Activated naive CD8-positive, alpha-beta T cell treated with anti-CD3 and anti-CD28 coated beads for 36 hours (primary cell): ENCODE measurements at places on chromosomes 4 and X. TPM values are rescaled to one million over a fixed set of nuclear protein-coding genes. Genes with fewer than 3 reads are reported as not detected.

GRCh38 chrX:108169768-108170167 lies 78.2 kb downstream of the ATG4A start:
- DNase-seq, result no peak
- H3K27me3 ChIP-seq, result no peaks in the 10 kb centered on the region
- no peaks in the 10 kb centered on the region for H3K36me3 ChIP-seq
- H3K27ac ChIP-seq, result no peak overlapping the region
- H3K4me3 ChIP-seq, result no peak overlapping the region
- H3K4me1 ChIP-seq, result no peaks in the 10 kb centered on the region

GRCh38 chr4:148442832-148443511 lies 758 bp upstream of the NR3C2 start:
- H3K27me3 ChIP-seq, result no peaks in the 10 kb centered on the region
- peaks cover 45% of the 10 kb centered on the region for H3K4me1 ChIP-seq
- H3K4me3 ChIP-seq, result peak overlapping the region; percentile 98
- H3K36me3 ChIP-seq, result no peaks in the 10 kb centered on the region

- no peak overlapping the region for H3K4me3 ChIP-seq
- H3K36me3 ChIP-seq, result no peaks in the 10 kb centered on the region
- no peaks in the 10 kb centered on the region for H3K4me1 ChIP-seq
Measured at GRCh38 chr4:16838226-16838875, 60.1 kb downstream of the LDB2 start.

GRCh38 chr4:76201276-76201675 lies 12.3 kb downstream of the SCARB2 start:
- H3K4me1 ChIP-seq, result peaks cover 40% of the 10 kb centered on the region
- no peak overlapping the region for H3K27ac ChIP-seq
- DNase-seq, result no peak
- no peaks in the 10 kb centered on the region for H3K36me3 ChIP-seq

- no peaks in the 10 kb centered on the region for H3K4me1 ChIP-seq
- no peak overlapping the region for H3K4me3 ChIP-seq
- no peaks in the 10 kb centered on the region for H3K36me3 ChIP-seq
- no peaks in the 10 kb centered on the region for H3K27me3 ChIP-seq
- no peak overlapping the region for H3K27ac ChIP-seq
Measured at GRCh38 chr4:63728480-63729177, 680.6 kb downstream of the TECRL start.

GRCh38 chr4:98110214-98110613 lies 33.1 kb downstream of the STPG2 start:
- H3K4me3 ChIP-seq, result no peak overlapping the region
- H3K27ac ChIP-seq, result no peak overlapping the region
- peaks cover 6% of the 10 kb centered on the region for H3K27me3 ChIP-seq
- no peaks in the 10 kb centered on the region for H3K36me3 ChIP-seq
- no peak for DNase-seq

DNA sequence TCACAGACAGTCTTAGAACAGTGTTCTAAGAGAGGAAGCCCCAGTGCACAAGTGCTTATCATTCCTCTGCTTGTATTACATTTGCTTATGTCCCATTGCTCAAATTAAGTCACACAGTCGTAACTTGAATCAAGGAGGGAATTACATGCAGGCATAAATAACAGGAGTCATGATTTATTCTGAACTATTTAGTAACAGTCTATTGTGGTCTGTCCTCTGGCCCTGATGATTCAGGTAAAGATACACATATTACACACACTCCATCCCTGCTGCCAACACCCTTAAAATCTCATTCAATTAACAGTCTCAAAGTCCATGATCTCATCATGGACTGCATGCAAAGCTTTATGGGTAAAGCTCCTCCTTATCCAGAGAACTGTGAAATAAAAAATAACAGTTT lies 60.1 kb downstream of the GRIA2 start:
- H3K4me1 ChIP-seq, result no peaks in the 10 kb centered on the region
- DNase-seq, result no peak
- no peaks in the 10 kb centered on the region for H3K27me3 ChIP-seq

DNA sequence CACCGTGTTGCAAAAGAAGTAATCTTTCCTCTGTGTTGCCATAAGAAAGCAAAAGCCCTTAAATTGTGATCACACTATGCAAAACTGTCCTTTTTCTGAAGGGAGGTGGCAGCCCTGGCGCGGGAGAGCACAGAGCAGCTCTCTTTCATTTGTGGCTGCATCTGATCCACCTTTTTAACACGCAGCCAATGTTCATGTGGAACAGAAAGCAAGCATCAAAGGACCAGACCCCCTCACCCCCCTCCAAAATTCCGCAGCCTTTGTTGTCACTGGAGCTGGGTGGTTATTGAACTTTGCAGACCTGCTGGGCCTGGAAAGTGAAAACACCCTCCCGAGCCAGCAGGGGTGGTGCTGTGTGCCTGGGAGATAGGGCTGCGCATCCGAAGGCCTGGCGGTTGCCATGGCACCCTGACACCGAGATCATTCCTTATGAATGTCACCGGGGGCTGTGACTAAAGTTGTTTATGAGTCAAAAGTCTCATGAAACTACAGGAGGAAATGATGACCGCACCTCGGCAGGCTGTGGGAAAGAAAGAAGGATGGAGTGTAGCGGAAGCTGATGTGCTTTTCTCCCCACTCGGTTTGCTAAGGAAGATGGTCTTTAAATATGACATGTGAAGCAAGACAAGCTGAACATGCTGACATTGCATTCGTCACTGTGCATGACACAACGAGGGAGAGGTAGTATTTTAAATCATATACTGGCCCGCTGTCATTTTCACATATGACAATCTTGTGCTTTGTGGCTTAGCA lies 367.4 kb downstream of the UNC5C start:
- peaks cover 2% of the 10 kb centered on the region for H3K4me1 ChIP-seq
- no peak overlapping the region for H3K4me3 ChIP-seq
- no peaks in the 10 kb centered on the region for H3K27me3 ChIP-seq
- H3K36me3 ChIP-seq, result no peaks in the 10 kb centered on the region
- H3K27ac ChIP-seq, result no peak overlapping the region

- no peak for DNase-seq
- peaks cover 28% of the 10 kb centered on the region for H3K4me1 ChIP-seq
- H3K4me3 ChIP-seq, result peak overlapping the region; percentile 15
- peaks cover 57% of the 10 kb centered on the region for H3K27me3 ChIP-seq
- no peaks in the 10 kb centered on the region for H3K36me3 ChIP-seq
Measured at GRCh38 chr4:4866124-4866865, 6.8 kb downstream of the MSX1 start.

- H3K4me3 ChIP-seq, result no peak overlapping the region
- no peaks in the 10 kb centered on the region for H3K4me1 ChIP-seq
- H3K27ac ChIP-seq, result no peak overlapping the region
Measured at GRCh38 chrX:568311-568710, 62.3 kb upstream of the SHOX start.

DNA sequence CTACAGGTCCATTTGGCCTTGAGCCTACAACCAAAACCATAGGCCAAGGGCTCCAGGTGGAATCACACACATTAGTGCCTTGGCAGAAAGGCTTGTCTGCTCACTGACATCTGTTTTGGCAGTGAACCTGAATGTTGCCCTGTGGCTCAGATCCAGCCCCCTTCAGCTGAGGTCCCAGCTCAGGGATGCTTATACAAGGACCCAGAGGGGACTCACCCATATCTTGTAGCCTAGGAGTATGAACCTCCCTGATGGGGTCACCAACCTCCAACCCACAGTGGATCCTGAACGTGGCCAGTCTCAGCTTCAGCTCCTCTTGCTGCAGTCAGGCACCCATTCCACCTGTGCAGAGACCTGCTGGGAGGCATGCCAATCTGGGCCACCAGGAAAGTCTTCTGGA lies 50.8 kb upstream of the HMX1 start:
- H3K27me3 ChIP-seq, result peaks cover 33% of the 10 kb centered on the region
- no peaks in the 10 kb centered on the region for H3K4me1 ChIP-seq
- H3K27ac ChIP-seq, result no peak overlapping the region
- DNase-seq, result no peak
- no peaks in the 10 kb centered on the region for H3K36me3 ChIP-seq

DNA sequence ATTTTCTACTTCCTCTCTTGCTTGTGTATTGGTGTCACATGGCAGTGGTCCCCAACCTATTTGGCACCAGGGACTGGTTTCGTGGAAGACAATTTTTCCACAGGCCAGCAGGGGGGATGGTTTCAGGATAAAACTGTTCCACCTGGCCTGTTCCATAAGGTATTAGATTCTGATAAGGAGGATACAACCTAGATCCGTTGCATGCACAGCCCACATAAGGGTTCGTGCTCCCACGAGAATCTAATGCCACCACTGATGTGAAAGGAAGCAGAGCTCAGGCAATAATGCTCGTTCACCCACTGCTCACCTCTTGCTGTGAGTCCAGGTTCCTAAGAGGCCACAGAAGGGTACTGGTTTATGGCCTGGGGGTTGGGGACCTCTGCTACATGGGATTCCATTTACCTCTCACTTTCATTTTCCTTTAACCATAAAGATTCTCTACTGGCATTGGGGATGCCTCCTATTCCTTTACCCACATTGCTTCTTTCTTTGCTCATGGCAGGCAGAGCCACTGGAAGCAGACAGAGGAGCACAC lies 38.1 kb downstream of the SEC31A start:
- peaks cover 6% of the 10 kb centered on the region for H3K4me1 ChIP-seq
- H3K27me3 ChIP-seq, result no peaks in the 10 kb centered on the region
- H3K27ac ChIP-seq, result no peak overlapping the region
- no peak for DNase-seq
- peaks cover 26% of the 10 kb centered on the region for H3K36me3 ChIP-seq

GRCh38 chr4:87950493-87950892 lies 25.0 kb upstream of the SPP1 start:
- H3K4me3 ChIP-seq, result no peak overlapping the region
- H3K27me3 ChIP-seq, result no peaks in the 10 kb centered on the region
- no peaks in the 10 kb centered on the region for H3K36me3 ChIP-seq
- H3K4me1 ChIP-seq, result no peaks in the 10 kb centered on the region
- H3K27ac ChIP-seq, result no peak overlapping the region

DNA sequence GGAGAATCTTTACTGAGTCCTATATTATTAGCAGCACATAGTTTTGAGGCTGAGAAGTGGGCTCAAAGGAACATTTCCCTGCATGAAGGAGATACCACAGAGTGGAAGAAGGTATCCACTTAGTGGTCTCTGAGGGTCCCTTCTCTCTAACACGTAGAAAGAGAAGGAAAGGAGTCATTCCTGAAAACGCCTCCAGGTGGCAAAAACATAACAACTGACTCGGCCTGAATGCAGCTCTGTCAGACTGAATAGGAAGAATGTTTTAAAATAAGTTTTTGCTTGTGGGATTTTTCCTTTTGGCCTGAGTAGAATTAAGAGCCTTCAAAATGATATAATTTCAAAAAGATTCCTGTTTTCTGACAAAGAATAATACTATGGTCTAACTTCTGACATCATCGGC lies 23.3 kb downstream of the RPGR start:
- no peak overlapping the region for H3K4me3 ChIP-seq
- H3K36me3 ChIP-seq, result no peaks in the 10 kb centered on the region

DNA sequence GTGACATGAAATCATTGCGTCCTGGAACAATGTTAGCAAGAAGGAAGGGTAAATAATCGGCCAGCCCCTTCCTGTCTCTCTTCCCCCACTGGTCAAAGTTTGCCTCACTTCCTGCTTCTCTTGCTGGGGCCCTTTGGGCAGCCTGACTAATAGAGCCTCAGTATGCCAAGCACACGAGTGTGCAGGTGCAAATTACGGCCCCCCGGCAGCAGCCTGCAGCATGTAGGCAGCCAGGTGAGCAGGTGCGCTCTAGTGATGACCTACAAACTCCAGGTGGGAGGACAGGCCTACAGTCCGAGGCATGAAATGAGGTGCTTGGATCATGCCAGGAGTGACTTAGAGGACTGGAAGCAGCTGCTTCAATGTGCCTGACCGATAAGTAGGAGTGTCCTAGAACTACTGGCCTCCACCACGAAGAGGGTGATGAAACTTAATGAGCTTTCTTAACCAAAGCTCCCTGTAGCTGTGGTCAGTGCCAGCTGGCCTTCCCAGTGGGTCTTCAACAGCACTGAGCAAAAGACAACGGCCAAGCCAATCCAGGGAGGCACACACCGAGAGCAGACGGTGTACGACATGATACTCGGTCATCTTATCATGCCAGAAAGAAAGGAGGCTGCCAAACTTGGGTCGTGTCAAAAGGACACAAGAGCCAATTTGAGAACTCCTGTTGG lies 26.1 kb upstream of the FAT1 start:
- no peak overlapping the region for H3K4me3 ChIP-seq
- no peak overlapping the region for H3K27ac ChIP-seq
- H3K4me1 ChIP-seq, result no peaks in the 10 kb centered on the region
- no peaks in the 10 kb centered on the region for H3K36me3 ChIP-seq

DNA sequence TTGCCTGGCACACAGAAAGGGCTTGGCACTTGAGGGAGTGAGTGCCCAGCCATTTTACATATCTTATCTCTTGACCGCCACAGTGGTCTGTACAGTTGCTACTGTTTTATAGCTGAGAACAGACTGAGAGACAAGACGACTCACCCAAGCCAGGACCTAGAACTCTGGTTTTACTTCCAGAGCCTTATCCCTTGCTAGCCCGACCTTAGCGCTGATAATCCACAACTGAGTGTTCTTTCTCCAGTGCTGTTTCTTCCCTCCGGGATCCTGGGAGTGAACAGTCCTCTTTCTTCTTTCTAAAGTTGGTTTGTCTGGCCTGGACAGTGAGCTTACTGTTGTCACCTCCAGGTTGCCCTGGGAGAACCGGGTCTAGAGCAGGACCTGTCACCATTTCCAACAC lies 52.5 kb upstream of the TADA2B start:
- no peak overlapping the region for H3K27ac ChIP-seq
- H3K36me3 ChIP-seq, result peaks cover 3% of the 10 kb centered on the region
- no peaks in the 10 kb centered on the region for H3K27me3 ChIP-seq
- no peak for DNase-seq
- peaks cover 54% of the 10 kb centered on the region for H3K4me1 ChIP-seq
- H3K4me3 ChIP-seq, result no peak overlapping the region

DNA sequence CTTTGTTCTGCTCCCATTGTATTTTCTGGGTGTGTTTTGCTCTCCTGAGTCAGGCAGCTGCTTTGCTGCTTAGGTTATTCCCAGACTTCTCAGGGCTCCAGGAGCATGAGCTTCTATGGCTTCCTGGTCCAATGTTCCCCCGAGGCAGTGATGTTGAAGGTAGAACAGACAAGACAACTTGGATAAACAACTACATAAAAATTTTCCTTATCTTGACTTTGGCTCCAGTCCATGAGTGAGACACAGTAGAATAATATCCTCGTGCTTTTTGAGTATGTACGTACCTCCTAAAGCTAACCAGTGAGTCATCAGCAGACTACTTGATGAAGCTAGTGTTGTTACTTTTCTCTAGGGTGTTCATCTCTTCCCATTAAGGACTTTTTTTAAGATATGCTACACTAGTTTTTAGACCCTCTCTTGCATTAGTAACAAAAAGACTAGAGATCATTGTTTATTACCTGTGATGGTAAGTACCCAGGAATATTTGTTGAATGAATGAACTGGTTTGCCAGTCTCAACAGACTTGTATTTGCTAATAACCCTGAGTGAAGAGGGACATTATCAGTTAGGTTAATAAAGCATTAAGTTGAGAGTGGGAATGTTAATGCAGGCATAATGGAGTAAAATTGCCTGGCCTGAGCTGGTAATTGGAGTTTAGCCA lies 131.9 kb downstream of the FHIP1A start:
- no peak overlapping the region for H3K27ac ChIP-seq
- DNase-seq, result no peak
- H3K4me3 ChIP-seq, result no peak overlapping the region
- no peaks in the 10 kb centered on the region for H3K36me3 ChIP-seq

Gene HPF1
- 27.3 TPM for total RNA-seq

Gene LONRF3
- total RNA-seq, result 5.1 TPM

Gene SYP
- 4.6 TPM for total RNA-seq

Gene YY2
- total RNA-seq, result 2.5 TPM

Gene SLC6A14
- not detected for total RNA-seq

Gene MAGED4B
- total RNA-seq, result 2.6 TPM

Gene FGA
- not detected for total RNA-seq

Gene ATP1B4
- not detected for total RNA-seq

Gene ABHD18
- total RNA-seq, result 18.4 TPM

Gene BRS3
- not detected for total RNA-seq

Gene UGT2B17
- total RNA-seq, result not detected

Gene JADE3
- 0.85 TPM for total RNA-seq

Gene NR0B1
- not detected for total RNA-seq

Gene PCYT1B
- 0.49 TPM for total RNA-seq

Gene DUX4
- total RNA-seq, result not detected

Gene NPY1R
- total RNA-seq, result not detected
